Stimulated activated CD8-positive, alpha-beta memory T cell treated with anti-CD3 and anti-CD28 coated beads, Interleukin-7, amount 100 ng/mL, for 24 hours (primary cell): ENCODE measurements at places on chromosomes 6 and 20.

- DNase-seq, result no peak
Observed at GRCh38 chr6:68094070-68094469, 541.0 kb upstream of the ADGRB3 start.

- DNase-seq, result no peak
Observed at GRCh38 chr6:44708208-44708607, 320.7 kb downstream of the CDC5L start.

DNA sequence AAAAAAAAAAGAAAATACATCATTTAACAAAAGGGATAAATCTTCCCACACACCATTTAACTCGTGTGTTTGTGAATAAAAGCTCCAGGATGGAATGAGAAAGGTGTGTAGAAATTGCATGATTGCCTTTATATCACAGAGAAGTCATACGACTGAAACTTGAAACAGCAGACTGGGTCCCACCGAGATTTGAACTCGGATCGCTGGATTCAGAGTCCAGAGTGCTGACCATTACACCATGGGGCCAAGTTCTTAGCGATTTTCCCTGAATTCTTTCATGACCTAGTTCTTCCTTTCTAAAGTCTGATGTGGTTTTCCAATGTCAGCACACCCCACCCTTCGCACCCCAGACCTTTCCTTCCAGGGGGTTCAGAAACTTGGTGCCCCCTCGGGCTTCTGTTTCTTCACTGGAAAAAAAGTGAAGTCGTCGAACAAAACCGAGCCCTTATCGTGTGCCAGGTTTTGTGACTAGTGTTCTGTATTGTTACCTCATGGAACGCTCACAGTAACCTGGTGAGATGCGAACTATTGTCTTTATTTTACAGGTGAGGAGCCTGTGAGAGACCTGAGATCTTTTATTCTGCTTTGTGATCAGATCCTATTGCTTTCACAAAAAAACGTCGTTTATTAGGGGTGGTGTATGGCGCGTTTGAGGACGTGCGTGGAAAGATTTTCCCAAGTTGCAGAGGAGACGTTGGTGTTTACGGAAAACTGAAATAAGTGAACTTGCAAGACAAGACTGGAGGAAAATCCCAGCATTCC is 120.8 kb downstream of the OR2B2 start:
- DNase-seq, result no peak

DNA sequence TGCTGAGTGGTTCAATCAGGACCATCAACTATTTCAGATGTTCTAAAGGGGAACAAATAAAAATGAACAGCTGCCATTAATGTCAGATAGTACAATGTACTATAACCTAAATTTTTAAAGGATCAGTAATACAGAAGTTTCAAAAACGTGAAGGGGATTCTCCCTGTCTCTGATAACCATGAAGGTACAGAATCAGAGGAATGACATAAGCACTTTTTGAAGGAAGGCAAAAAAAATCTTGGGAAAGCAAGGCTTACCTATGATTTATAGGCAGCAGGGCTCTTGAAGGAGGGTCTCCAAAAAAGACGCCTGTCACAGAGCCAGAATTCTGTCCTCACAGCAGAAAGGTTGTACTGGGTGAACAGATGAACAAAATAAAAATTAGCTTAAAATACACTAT is 20.1 kb downstream of the DEK start:
- no peak for DNase-seq
